ENCODE measurements at places on chromosomes 3 and 15. TPM values are rescaled to one million over a fixed set of nuclear protein-coding genes. Genes with fewer than 3 reads are reported as not detected.

DNA sequence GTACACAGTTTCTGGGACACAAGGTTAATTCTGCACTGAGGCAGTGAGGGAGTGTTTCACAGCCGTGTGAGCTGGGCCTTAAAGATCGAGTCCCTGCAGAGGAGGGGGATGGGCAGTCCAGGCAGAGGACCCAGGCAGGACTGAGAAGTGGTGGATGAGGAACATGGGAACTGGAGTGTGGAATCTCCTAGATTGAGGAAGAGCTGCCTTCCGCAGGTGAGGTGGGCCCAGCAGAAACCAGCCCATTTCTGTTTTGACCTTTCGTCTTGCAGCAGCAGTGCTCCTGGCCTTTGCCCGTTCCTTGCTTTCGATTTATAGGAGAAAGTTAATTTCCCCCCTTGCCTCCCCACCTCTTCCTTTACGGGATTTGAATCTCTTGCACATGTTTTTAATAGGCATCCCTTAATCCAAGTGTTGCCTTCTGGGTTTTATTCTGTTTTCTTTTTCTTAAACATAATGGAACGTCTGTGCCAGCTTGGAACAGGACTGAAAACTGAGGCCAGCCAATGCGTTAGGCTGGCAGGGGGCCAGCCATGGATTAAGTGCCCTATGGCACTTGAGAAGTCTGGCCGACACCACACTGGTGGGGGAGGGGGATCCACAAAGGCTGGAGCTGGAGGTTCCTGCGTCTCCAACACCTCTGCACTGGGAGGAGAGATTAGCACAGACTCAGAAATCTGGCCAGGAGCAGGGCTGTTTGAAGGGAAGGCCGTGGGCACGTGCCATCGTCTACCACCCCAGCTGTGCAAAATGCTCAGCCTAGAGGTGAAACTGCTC lies 78.1 kb downstream of the AAGAB start:
- DNase-seq, result no peak

DNA sequence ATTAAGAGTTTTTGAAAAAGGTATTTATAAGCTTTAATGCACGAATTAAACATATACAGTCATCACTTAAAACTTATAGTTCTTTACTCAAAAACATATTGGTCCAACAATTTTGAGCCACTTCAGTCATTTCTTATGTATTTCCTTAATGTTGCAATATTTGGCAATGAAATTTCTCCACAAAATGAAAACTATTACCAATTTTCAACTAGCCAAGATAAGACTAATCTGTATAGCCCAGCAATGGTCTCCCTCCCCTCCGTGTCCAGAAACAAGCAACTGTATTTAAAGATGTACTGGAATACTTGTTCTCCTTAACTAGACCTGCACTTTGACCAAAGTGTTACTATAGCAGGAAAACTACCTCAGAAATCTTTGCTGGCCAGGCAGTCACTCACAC lies 9.2 kb downstream of the ARF4 start:
- DNase-seq, result no peak

DNA sequence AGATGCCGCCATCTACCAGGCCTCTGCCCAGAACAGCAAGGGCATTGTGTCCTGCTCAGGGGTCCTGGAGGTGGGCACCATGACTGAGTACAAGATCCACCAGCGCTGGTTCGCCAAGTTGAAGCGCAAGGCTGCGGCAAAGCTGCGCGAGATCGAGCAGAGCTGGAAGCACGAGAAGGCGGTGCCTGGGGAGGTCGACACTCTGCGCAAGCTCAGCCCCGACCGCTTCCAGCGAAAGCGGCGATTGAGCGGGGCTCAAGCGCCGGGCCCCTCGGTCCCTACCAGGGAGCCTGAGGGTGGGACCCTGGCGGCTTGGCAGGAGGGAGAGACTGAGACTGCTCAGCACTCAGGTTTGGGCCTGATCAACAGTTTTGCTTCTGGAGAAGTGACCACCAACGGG lies 22.6 kb downstream of the ALPK3 start:
- no peak for DNase-seq

DNA sequence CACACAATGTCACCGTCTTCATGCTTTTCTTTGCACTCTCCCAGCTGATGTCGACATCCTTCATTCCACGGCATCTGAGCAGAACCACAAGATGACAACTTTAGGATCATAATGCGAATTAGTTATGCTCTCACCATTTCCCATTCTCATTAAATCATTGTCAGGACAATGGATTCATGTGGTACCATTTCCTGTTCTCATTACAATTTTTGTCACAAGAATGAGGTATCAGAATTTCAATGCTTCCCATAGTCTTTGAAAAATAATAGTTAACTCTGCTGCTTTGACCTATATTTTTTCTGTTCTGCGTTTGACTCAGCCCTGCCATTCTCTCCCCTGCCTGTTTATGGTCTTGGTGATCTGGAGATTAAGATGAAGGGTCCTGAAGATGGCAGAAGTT lies 175.7 kb upstream of the MDFIC2 start:
- DNase-seq, result no peak

DNA sequence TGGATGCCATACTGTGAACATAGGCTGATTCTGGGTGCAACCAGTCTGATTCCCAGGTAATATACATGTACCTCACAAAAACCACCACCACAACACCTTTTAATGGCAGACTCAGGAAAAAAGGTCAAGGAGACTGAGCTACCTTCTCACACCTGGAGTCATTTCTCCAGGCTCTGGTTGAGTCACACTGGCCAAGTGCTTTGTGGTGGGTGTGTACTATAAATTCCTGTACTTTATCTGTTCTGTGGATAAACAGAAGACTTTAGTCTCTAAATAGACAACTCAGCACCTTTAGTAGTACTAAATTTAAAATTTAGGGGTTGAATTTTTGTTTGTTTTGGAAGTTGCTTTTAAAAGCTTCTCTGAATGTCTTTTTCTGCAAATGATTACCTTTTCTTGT lies 46.7 kb downstream of the TOP2B start:
- no peak for DNase-seq

GRCh38 chr3:99561056-99561455 lies 77.3 kb upstream of the COL8A1 start:
- no peak for DNase-seq

- no peak for DNase-seq
Measured at GRCh38 chr3:43435706-43436105, 149.4 kb downstream of the SNRK start.

DNA sequence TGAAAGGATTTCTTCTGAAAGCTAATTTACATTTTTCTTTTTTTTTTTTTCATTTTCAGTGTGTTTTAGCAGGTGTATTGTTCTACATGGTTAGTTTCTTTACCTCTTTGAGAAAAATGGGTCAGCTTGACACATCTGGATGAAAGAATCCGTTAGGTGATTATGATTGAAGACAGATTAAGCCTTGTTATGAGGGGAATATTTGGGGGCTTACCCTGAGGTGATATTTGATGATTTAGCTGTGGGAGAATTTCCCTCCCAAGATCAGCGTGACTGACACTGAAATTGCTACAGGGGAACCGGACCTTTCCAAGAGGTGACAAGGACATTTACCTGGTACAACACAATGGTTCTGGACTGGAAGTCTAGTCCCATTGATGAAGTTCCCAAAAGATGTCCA lies 147.5 kb downstream of the NFKBIZ start:
- DNase-seq, result no peak

- peak; percentile 70 for DNase-seq
Measured at GRCh38 chr3:61627768-61628185, 66.4 kb downstream of the PTPRG start.

- no peak for DNase-seq
Measured at GRCh38 chr3:76930712-76931111, 109.2 kb upstream of the ROBO2 start.

- DNase-seq, result no peak
Measured at GRCh38 chr15:62047282-62047827, 12.9 kb downstream of the VPS13C start.

DNA sequence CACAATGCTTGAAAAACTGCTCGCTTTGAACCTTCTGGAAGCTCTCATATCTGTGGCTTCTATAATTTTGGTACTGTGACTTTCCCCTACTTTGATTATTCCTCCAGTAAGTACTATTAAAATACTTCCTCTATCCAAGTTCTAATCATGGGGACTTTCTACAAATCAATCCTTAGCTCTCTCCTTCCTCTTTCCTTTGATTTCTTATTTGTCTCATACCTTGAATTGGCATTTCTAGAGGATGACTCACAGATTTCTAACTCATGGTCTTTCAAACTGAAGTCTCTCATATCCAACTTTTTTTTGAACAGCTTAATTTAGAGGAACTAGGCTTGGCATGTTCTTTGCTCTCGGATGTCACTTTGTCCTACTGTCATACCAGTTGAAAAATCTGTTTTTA lies 241.8 kb downstream of the TBC1D5 start:
- DNase-seq, result no peak

GRCh38 chr15:76253691-76254473 lies 57.4 kb downstream of the ETFA start:
- no peak for DNase-seq

- no peak for DNase-seq
Measured at GRCh38 chr3:120368172-120368571, 19.0 kb upstream of the LRRC58 start.

- DNase-seq, result no peak
Measured at GRCh38 chr15:94395640-94396039, 164.3 kb downstream of the MCTP2 start.

- peak; percentile 12 for DNase-seq
Measured at GRCh38 chr15:32029409-32029861, 880 bp upstream of the CHRNA7 start.

DNA sequence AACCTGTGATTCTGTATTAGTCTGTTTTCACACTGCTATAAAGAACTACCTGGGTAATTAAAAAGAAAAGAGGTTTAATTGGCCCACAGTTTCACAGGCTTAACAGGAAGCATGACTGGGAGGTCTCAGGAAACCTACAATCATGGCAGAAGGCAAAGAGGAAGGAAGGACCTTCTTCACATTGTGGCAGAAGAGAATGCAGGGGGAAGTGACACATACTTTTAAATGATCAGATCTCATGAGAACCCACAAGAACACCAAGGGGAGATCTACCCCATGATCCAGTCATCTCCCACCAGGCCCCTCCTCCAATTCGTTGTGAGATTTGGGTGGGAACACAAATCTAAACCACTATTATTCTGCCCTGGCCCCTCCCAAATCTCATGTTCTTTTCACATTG lies 6.1 kb downstream of the ZKSCAN7 start:
- no peak for DNase-seq

DNA sequence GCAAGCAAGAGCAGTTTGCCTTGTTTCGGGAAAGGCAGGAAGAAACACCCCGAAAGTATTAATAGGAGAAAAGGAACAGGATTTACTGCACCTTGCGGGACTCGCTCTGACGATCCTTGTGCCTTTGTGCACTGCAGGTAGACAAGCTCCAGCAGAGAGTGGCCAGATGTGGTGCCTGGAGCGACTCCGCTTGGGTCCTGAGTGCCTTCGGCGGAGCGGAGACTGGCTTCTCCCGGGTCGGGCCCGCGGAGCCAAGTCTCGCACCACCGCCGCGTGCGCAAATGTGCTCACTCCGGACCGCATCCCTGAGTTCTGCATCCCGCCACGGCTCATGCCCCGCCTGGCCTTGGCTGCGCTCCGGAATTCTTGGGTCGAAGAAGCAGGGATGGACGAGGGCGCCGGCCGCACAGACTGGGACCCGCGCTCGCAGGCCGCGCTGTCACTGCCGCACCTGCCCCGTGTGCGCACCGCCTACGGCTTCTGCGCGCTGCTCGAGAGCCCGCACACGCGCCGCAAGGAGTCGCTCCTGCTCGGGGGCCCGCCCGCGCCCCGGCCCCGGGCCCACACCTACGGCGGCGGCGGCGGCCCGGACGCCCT lies 769 bp downstream of the C2CD4A start:
- DNase-seq, result no peak

GRCh38 chr3:170745211-170745718 lies 124.7 kb downstream of the RPL22L1 start:
- DNase-seq, result no peak

DNA sequence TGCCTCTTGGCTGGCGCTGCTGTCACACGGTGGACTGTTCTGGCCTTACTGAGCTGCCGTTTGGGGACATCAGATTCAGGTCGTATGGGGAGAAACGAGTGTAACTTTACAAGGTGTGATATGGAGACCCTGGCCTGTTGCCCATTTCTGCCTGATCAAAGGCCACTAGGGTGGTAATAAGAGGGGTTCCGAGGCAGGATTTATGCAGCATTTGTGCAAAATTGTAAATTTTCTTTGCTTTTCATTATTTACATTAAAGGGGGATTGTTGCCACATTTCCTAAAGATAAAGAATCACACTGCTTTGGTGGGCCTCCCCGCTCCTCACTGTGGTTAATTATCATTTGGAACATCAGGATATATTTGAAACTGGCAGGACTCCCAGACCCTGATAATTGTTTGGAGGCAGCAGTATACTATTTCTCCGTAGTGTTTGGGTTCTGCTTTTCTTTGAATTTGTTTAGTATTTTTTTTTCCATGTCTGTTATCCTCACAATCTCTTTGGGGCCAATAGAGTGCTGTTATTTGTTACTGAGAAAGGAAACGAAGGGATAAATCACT lies 891 bp downstream of the NXPE3 start:
- no peak for DNase-seq

GRCh38 chr3:56940321-56940720 lies 120.1 kb upstream of the SPATA12 start:
- no peak for DNase-seq

- no peak for DNase-seq
Measured at GRCh38 chr15:92494806-92495336, 101.2 kb downstream of the ST8SIA2 start.

The GABRR3 gene
- not detected for total RNA-seq

The SCN11A gene
- 1.9 TPM for total RNA-seq

The ACTRT3 gene
- 1.7 TPM for total RNA-seq

The TMCO5A gene
- total RNA-seq, result not detected

The ERC2 gene
- total RNA-seq, result 2.5 TPM

The DUT gene
- 50.4 TPM for total RNA-seq

The SEMA3G gene
- total RNA-seq, result 16.2 TPM

The CLDN1 gene
- total RNA-seq, result 115 TPM

The CISH gene
- 10.0 TPM for total RNA-seq

The LYZL4 gene
- not detected for total RNA-seq

The GATM gene
- 132 TPM for total RNA-seq

The CLDN16 gene
- total RNA-seq, result 0.69 TPM

The SYNPR gene
- 0.20 TPM for total RNA-seq

The MAN2A2 gene
- total RNA-seq, result 22.5 TPM
